ENCODE measurements at places on chromosomes 7 and 10. TPM values are rescaled to one million over a fixed set of nuclear protein-coding genes. Genes with fewer than 3 reads are reported as not detected.

DNA sequence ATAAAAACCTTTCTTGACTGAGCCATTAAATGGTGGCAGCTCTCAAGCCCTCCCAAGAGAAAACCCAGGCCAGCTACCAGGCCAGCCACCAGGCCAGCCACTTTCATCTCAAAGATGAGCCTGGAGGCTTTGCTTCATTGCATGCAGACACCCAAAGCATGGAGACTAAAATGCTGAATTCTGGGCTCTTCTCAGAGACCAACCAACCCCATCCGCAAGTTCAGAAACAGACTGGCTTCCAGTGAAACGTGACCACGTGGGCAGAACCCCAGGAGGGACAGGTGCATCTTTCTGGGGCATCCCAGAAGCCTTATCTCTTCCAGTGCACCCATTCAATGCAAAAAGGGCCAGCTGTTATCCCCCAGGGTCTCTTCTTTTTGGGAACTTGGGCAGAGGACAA, 20.9 kb downstream of the CHST15 start:
- DNase-seq, result no peak

DNA sequence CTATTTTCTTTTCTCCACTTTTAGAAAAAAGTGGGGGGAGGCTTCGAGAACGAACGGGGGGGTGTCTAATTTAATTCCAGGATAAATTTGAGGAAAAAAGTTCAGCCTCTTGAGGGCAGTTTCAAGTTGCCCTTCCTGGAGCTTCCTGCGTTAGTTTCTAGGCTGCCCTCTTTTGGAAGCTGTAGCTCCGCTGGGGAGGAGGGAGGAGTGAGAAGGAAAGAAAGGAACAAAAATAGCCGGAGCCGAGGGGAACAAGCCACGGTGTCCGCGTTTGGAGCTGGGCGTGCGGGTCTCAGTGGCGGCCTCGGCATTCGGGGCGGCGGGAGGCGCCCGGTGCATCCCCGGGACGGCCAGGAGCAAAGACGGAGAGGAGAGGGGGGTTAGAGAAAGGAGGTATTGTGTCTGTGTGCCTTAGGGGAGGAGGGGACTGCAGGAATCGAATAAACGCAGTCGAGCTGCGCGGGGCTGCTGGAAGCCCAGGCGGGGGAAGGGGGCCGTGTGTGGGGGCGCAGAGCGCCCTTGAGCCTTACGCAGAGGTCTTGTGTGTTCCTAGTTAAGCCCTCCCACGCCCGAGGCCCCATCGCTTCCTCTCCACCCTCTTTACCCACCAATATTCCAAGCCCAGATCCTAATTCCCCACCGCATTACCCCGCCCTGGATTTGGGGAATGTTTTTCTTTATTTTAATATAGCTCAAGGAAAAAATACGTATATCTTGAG, 2.0 kb upstream of the TNRC18 start:
- DNase-seq, result peak; percentile 72

GRCh38 chr7:96299496-96299895, 22.4 kb downstream of the SLC25A13 start:
- DNase-seq, result no peak

DNA sequence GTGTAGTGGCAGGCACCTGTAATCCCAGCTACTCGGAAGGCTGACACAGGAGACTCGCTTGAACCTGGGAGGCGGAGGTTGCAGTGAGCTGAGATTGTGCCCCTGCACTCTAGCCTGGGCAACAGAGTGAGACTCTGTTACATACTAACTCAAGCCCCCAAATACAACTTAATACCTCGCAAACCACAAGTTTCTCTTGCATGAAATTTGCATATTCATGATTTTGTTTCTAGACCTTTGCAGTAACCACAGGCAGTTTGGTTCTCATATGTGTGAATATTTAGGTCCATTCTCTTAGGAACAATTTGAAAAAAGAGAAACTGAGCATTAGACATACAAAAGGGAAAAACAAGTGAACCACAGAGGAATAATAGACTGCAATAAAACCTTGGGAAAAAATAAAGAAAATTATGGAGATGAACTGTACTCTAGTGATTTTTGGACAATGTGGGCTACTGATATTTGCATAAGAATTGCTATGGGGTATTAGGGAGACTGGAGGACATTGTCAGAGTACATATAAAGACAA, 77.0 kb downstream of the ZNF277 start:
- DNase-seq, result no peak

DNA sequence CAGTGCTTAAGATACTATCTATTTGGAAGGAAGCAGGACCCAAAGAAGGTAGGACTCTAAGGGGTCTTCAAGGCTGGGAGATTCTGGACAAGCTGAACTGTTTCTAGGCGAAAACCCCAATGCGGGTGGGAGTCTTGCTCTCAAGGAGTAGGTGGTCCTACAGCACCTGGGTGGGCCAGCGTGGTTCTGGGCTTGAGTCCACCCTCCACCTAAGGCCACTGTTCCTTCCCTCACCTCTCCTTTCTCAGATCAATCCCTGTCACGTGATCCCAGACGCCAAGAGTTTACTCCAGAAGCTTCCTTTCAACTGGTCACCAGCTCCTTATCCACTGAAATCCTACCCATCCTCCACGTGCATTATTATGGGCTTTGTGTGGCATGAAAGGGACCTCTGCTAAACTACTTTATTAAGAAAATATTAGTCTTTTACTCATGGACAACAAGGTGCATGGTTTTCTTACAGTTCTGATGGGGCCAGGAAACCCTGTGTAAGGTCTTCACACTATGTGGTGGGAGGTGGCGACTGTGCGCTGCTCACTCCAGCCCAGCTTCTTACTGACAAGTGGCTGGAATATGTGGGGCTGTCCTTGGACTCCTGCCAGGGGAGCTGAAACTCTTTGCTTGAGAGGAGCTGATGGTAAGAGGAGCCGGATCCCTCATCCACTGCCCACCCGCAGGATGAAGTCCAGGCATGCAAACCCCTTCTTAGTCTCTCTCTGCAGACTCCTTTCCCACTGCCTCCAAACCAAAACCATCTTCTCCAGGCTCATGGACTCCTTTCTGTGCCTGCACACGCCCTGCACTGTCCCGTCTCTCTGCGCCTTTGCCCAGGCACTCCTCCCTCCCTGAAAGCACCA, 1.6 kb downstream of the ZNF746 start:
- peak; percentile 92 for DNase-seq

GRCh38 chr7:52423251-52423650, 612.2 kb upstream of the POM121L12 start:
- DNase-seq, result no peak

GRCh38 chr10:110455446-110455845, 42.3 kb upstream of the DUSP5 start:
- no peak for DNase-seq

DNA sequence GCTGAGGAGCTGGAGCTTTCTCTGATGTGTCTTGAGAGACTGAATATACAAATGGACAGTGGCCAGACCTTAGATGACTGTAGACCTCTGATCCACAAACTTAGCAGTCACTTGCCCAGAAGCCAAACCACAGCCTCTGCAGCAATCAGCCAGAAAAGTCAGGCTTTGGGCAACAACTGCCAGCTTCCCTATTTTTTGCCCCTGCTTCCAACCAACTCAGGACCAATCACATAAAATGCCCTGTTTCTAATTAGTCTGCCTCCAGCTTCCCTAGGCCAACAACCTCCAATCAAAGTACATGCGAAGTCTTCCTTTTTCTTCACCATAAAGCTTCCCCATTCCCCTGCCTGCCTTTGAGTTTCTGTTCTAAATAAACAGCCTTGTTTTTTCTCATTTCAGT, 37.8 kb upstream of the CACUL1 start:
- peak; percentile 62 for DNase-seq

DNA sequence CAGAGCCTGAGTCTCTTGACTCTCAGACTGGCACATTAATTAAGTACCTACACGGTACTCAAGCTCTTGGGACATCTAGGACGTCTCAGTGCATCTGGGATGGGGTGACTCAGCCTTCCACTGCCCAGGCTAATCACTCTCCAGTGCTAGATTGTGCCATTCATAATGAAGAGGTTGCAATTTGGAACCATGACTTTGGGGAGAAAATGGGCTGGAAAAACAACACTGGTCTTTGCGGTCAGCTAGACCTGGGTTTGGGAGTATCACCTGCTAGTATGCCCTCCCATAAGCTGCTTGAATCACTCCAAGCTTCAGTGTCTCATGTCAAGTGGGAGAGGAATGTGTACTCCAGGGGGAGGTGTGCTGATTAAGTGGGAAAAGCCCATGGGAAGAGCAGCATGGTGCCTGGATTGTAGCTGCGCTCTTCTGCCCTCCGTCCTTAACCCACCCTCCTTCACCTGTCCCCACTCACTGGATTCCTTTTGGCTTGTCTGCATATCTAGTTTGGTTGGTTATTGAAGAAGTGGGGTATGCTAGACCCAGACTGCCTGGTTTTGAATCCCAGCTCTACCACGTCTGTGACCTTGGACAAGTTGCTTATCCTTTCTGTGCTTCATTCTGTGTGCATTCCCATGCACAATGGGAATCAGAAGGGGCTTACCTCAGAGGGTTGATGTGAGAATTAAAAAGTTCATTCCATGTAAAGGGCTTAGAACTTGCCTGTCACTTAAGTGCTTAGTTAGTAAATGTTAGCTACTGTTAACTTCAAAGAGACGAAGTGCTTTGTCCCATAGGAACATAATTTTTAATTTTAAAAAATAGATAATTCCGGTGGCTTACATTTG, 3.8 kb downstream of the NFE2L3 start:
- no peak for DNase-seq

GRCh38 chr10:104331208-104331838, 6.9 kb downstream of the ITPRIP start:
- peak; percentile 75 for DNase-seq

GRCh38 chr7:152162287-152162686, 136.8 kb downstream of the GALNT11 start:
- DNase-seq, result no peak

DNA sequence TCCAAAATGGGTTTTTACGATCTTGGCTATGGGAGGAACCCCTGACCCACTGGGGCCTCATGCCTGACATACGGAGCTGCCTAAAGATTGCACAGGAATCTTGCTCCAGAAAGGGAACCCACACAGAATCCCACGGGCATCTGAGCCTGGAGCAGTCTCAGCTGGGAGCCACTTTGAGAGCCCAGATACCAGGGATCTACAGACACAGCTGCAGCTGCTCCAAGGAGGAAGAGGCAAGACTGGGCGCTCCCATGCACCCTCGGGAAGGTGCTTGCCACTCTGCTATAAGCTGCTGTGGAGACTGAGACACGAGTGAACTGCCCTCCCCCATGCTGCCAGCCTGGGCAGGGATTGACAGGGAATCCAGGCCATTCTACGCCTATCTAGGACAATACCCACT, 202.5 kb downstream of the REEP3 start:
- DNase-seq, result no peak

DNA sequence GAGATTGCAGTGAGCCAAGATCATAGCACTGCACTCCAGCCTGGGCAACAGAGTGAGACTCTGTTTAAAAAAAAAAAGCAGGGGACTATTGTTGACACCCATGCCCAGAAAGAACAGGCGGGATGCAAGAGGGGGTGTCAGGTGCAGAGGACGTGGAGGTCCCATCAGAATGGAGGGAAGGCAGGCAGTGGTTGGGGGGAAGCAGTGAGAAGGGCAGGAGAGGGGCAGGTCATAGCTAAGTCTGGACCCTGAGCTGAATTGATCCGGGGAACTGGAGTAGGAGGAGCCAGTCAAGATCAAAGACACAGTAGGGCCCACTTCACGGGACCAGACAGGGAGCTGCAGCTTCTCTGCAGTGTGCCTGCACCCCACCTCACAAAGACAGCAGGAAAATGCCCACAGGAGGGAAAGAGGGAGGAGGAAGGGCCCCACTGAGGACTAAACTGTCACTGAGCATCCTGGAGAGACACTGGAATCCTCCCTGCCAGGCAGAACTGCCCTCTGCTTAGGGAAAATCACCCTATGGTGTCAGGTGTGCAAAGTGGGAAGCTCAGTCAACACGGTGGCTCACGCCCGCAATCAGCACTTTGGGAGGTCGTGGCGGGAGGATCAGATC, 27.3 kb upstream of the ECHDC3 start:
- no peak for DNase-seq

PNLIP gene
- total RNA-seq, result not detected

MYO1G gene
- 0.78 TPM for total RNA-seq

MBL2 gene
- not detected for total RNA-seq
